ENCODE measurements at places on chromosomes 11 and 22.

- peak; percentile 15 for DNase-seq
These were observed 346 bp downstream of the PPFIBP2 start for GRCh38 chr11:7514099-7514591.

GRCh38 chr11:70358753-70359152 lies 39.6 kb upstream of the CTTN start:
- no peak for DNase-seq

- peak; percentile 39 for DNase-seq
These were observed 37.5 kb downstream of the TNRC6B start for GRCh38 chr22:40215266-40215665.

DNA sequence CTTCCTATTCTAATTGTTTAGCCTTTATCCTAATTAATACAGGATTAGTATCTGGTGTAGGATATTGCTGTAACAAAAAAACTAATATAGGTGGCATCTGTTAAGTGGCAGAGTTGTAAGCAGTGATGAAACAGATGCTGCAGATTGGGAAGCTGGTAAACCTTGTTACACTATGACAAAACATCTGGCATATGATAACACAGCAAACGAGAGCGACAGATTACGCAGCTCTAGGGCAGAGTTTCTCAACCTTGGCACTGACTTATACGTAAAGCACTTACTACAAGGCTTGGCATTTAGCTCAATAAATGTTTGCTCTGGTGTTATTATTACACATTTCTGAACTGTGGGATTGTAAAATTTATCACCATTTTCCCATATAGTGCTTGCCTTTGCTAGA lies 137.0 kb downstream of the ATG16L2 start:
- DNase-seq = peak; percentile 84

DNA sequence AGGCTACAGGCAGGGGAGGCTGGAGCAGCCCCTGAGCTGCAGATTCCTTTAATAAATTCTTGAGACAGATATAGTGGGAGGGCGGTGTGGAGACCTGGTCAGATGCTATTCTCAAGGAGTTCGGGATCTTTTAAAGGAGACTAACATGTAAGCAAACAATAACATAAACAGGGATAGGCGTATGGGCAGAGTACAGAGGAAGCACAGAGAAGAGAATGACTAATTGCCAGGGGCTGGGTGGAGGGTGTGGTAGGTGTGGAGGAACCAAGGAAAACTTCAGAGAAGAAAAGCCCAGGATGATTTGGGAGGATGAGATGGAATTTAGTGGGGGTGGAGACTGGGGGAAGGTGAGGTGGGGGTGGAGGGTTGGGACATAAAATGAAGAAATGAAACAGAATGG lies 9.7 kb upstream of the HEPHL1 start:
- DNase-seq = no peak

DNA sequence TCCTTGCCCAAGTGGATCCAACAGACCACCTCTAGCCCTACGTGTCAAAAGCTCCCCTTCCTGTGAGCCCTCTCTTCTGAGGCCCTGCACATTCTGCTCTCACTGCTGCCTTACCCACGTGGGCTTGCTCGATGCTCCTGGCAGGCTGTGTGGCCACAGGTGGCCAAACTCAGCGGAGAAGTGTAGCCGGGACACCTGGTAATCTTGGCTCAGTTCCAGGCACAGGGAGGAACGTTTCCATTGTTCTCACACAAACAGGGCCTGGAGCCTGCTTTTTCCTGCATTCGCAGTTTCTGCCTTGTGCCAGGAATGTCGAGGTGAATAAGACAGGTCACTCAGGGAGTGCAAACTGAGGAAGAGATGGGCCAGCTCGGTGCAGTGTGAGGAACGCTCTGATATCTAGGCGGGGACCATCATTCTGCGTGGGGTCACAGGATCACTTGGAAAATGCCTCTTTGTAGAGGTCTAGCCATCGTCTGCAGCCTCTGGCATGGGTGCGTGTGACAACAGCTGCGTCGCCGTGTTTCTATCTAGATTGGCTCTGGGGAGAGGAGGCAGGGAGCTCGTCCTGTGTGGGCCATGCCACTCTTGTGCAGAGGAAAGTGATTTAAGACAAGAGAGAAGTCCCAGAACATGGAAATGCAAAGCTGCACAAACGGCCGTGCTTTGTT lies 127.6 kb upstream of the PARVA start:
- DNase-seq = no peak

DNA sequence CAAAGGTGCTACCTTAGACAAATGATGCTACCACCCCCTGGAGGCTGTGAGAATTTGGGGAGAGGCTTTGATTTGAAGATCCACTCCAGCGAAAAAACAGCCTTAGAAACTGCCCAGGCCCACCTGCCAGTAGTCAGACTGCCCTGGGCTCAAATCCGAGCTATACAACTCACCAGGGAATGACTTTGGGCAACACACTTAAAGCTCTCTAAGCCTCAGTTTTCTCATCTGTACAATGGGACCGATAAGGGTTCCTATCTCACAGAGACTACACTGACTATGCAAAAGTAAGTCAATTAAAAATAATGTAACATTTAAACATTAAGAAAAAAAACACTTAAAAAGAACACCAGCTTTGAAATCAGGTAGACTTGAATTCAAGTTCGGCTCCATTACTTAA lies 19.9 kb downstream of the VWCE start:
- DNase-seq = no peak

DNA sequence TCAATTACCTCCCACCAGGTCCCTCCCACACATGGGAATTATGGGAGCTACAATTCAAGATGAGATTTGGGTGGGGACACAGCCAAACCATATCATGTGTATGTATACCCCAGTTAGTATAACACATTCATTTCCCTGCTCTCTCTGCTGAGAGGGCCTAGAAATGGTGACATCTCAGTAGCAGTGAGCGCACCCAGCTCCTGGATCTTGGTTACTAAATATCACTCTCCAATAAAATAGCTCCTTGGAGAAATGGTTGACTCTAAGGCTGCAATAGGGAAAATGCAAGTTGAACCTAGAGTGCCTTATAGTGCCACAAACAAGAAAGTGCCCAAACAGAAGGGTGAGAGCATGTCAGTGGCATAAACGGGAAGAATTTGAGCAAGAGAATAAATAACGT lies 59.6 kb downstream of the ARHGEF12 start:
- DNase-seq = no peak

- DNase-seq = no peak
These were observed 1091.9 kb upstream of the RAG2 start for GRCh38 chr11:37689951-37690350.

DNA sequence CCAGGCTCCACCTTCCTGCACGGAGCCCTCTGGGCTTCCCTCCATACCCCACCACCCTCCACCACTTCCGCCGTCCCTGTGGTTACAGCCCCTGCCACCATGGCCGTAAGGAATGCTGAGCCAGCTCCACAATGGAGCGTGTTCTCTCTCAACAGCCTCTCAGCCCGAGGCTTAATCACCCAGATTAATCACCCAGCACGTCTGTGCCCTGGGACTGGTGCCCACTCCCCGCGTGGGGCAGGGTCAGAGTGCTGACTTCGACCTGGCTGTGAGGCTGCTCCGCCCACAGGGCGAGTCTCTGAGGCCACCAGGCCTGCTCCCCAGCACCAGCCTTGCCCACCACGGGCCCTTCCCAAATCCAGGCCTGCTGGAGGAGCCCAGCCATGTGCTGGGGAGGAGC lies 4.0 kb upstream of the TH start:
- no peak for DNase-seq

GRCh38 chr11:22044126-22044525 lies 148.8 kb upstream of the ANO5 start:
- no peak for DNase-seq

DNA sequence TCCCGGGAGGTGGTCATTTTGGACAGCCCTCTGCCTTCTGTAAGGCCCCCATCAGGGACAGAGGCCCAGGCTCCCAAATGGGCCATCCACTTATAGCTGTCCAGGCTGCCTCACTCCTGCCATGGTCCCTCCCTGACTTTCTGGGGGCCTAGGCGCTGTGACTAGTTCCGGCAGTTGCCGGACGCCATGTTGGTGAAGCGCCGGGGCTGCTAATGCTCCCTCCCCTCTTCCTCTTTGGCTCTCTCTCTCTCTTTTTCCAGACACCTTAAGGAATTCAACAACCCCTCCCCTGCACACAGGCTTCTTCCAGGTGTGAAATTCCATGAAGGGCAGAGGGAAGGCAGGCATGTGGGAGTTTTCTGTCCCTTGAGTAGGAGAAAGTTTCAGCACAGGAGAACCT lies 445.6 kb downstream of the SOX6 start:
- DNase-seq = no peak

All from hematopoietic multipotent progenitor cell treated with erythropoietin and hydrocortisone succinate and interleukin-3 and kit ligand, for 6 days (in vitro differentiated cells).